DMS 273 treated with DMSO at 0.1 percent for 48 hours (cell line): ENCODE measurements at places on chromosomes 5 and 9.

DNA sequence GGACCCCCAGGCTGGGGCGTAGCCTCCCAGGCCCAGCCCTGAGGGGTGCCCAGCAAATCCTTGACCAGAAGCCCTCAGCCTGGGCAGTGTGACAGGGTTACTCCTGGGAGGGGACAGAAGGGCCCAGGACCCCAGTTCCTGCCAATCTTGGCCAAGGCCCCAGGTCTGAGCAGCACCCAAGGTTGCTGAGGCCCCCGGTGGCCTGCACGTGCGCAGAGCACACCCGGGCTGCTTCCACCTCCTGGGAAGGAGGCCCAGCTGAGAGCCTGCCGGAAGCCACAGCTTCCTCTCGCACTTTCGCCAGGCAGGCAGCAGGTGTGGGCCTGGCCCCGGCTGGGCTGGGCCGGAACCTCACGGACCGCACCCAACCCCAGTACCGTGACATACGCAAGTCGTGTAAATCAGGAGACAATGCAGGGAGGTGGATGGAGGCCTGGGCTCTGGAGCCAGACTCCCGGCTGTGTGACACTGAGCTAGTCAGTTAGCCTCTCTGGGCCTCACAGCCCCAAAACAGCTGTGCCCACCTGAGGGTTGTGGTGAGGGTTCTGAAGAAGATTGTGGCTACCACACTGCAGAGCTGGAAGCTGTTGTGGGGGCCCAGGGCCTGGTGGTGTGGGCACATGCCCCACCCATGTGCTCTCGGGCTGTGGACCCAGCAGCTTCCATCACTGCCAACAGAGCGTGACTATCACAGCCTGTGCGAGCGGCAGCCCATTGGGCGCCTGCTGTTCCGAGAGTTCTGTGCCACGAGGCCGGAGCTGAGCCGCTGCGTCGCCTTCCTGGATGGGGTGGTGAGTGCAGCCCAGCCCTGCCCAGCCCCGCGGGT lies 5.1 kb downstream of the GRK6 start:
- DNase-seq, result no peak

GRCh38 chr9:84756171-84756570 lies 86.6 kb downstream of the NTRK2 start:
- DNase-seq, result no peak

DNA sequence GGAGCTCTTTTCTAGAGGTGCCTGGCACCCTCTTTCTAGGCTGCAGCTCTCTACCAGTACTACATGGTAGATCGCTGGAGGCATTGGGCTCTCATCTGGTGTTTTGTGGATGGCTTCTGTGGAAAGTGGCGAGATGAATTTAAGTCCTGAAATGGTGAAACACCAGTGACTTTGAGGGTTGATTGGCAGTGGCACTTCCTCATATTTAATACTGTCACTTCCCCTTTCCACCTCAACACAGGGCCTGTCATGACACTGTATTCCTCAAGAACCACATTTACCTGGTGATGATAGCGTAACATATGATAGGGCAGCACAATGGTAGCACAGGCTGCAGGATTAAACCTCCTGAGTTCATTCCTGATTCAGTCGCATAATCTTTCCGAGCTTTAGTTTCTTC lies 132.1 kb downstream of the KDM4C start:
- no peak for DNase-seq

DNA sequence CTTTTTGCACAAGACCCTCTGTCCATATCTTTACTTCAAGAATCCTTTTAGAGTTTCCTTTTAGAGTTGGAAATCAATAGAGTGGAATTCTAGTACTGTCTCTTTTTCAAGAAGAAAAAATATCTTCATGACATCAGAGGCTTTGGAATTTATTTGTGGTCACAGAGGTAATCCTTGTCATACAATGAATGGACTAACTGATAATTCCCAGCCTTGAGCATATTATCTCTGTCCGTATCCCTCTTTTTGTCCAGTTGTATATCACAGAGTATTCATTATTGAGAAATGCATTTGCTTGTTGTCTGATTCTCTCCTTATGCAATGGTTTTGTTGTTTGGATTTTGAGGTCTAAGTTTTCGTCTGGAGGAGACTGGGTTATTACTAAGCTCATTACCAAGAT lies 82.0 kb upstream of the HAPLN1 start:
- no peak for DNase-seq

DNA sequence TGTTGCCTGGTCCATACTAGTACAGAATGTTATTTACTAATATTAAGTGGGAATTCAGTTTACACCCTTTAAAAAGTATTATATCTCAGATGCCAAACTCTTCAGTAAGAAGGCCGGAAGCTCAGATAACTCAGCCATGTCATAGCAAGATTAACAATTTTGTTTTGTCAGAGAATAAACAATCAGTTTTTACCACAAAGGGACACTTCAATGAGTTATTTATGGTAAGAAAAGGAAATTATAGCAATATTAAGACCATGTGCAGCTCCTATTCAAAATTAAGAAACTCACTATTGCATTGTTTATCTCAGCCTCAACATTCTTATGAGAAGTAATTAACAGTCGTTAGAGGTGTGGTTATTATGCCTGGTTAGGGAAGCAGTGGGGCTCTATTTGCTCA lies 13.1 kb upstream of the ARL15 start:
- no peak for DNase-seq

DNA sequence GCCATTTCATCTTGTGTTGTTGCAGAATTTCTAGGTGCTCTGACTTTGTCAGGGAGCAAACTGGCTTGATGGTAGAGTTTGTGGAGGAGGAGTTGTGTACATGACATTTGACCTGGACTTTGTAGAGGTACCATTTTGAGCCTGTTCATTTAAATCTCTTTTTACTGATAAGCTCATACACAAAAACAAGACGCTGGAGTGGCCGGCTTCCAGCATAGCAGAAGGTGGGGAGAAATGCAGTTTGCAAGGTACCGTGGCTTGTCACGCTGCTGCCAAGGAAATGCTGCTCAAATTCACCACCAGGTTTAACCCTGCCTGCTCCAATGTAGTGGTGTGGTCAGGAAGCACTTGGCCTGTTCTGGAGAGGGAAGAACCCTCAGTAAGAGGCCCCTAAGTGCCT lies 18.9 kb upstream of the IQGAP2 start:
- no peak for DNase-seq
